ENCODE measurements at places on chromosomes 3 and 15.
A peak's percentile ranks its signal among the peaks of the same experiment; 100 is the strongest.

- no peak for DNase-seq
These were observed 91.2 kb upstream of the PHLDB2 start for GRCh38 chr3:111767756-111768445.

GRCh38 chr15:35136321-35137189 lies 51.5 kb upstream of the NANOGP8 start:
- no peak for DNase-seq

GRCh38 chr3:153209596-153209995 lies 47.6 kb downstream of the RAP2B start:
- DNase-seq, result no peak

- DNase-seq, result no peak
These were observed 19.8 kb upstream of the ACAD9 start for GRCh38 chr3:128859630-128860029.

GRCh38 chr3:47288966-47289910 lies 6.5 kb downstream of the KLHL18 start:
- DNase-seq, result no peak

DNA sequence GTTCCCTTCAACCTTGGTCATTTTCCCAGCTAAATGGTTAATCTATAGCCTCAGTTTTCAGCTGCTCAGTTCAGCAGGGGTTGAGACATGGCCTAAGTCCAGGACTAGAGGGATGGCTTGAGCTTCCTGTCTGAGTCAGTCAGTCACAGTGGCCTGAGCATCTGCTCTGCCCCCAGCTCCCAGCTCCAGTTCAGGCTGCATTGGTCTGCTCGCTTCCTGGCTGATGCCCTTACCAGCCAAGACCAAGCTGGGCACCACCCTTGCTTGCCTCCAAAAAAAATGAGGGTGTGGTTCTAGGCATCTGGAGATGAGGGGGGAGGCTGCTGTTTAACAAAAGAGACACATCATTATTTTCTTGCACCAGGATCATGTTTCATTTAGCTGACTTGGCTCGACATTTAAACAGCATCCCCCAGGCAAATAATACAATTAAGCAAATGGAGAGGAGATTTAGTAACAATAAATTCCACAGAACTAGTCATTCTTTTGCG lies 70.7 kb downstream of the WNT5A start:
- DNase-seq, result no peak

GRCh38 chr3:141476033-141476432 lies 10.8 kb upstream of the RASA2 start:
- DNase-seq, result no peak

- DNase-seq, result peak; percentile 95
These were observed 45.8 kb upstream of the SH3BP5 start for GRCh38 chr3:15377961-15378791.

- no peak for DNase-seq
These were observed 521.2 kb downstream of the SHQ1 start for GRCh38 chr3:72327008-72327407.

DNA sequence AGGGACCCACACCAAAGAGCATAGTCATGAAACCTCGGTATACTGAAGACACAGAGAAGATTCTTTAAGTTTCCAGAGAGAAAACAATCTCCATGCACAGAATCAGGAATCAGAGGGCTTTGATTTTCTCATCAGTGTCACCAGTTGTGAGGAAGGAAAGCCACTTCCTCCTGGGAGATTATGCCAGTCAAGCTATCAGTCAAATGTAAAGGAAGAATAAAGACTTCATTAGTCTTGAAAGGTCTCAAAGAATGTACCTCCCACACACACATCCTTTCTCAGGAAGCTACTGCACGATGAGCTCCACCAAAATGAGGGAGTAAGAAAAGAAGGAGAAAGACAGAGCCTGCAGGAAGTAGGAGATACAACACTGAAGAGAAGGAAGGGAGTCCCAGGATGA lies 486.3 kb downstream of the SHQ1 start:
- DNase-seq, result no peak

DNA sequence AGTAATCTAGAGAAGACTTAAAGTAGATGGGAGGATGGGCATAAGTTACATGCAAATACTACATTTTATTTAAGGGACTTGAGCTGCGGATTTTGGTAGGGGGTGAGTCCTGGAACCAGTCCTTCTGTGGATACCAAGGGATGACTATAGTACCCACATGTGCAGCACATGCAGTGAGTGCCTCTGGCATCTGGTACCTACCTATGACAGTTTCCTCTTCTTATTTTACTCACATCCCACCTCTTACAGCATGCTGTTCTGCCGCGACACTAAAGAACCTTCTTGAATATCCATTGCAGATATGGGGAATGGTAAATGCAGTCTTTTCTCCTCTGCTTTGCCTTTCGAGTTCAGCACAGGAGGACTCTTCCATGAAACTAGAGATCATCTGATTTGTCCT lies 1.7 kb downstream of the TSEN2 start:
- DNase-seq, result no peak

- no peak for DNase-seq
These were observed 202.4 kb upstream of the GADL1 start for GRCh38 chr3:31096661-31097395.

DNA sequence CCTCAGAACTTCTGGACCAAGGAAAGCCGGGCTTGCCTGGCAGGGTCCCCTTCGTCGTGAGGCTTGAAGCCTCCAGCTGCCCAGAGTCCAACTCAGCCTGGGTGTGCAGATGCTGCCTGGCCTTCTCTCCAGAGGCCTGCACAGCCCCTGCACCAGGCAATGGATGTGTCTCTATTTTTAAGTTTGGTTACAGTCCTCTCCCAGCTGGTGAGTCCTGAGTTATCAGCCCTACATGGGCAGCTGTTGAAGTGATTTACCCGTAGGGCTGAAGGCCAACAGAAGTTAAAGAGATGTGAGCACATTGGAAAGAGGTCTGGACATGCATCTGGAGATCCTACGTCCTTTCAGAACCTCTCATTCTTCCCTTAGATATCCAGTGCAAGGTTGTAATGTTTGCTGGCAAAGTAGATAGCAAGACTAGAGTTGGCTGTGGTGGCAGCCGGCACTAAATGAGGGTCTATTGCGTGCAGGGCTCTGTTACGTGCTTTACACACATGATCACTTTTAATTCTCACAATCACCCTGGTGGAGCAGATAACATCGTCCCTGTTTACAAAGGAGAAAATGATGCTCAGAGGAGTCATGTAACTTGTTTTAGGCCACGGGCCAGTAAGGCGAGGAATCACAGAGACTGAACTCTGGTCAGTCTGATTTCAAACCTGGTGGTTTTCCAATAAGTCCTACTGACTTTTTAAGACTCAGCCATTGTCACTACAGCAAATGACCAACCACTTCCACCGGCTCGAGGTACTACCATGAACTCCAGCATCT lies 9.9 kb downstream of the FYCO1 start:
- no peak for DNase-seq

DNA sequence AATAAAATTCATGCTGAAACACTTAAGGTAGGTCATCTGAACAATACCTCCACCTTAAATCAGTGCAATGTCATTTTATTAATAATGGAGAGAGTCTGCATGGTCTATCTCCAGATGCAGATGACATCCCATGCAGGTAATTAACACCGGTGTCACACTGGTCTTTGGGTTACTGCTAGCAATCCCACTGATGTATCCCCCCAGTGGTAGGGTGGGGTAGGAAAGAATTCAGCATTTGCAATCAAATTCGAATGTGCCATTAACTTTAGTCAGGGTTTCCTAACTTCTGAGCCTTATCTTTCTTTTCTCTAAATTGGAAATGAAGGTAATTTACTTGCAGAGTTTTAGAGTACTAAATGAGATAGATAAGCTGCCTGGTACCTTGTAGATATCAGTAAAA lies 44.4 kb downstream of the KIF15 start:
- no peak for DNase-seq

- DNase-seq, result no peak
These were observed 34.1 kb downstream of the SPATA12 start for GRCh38 chr3:57094575-57094974.

DNA sequence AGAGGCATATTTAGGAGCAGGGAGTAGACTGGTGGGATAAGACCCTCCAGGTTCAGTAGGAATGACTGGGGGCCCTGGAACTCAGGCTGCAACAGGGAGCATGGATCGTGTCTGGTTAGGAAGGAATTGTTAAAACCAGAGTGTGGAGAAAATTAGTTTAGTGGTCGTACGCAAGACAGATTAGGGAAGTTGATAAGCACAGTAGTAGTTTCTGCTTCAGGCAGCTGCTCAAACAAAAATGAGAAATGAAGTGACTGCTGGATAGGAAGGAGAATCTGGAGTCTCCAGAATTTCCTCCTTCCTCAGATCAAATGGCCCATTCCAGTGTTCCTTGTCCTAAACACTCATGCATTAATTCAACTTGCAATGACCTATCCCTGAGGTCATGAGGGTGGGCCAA lies 11.2 kb downstream of the MYD88 start:
- DNase-seq, result no peak

DNA sequence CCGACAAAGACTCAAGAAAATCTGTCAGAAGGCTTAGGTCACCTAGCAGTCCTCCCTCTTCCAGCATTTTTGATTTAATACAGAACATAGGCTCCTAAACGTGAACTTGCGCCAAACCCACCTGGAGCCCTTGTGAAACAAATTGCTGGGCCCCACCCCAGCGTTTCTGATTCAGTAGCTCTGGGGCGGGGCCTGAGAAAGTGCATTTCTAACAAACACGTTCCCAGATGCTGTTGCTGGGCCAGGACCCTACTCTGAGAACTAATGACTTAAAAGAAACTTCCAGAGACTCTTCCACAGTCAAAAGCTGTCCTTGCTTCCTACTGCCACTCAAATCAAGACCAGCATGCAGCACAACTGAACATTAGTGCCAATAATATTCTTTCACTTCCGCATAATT lies 198.1 kb downstream of the PDZRN3 start:
- no peak for DNase-seq

DNA sequence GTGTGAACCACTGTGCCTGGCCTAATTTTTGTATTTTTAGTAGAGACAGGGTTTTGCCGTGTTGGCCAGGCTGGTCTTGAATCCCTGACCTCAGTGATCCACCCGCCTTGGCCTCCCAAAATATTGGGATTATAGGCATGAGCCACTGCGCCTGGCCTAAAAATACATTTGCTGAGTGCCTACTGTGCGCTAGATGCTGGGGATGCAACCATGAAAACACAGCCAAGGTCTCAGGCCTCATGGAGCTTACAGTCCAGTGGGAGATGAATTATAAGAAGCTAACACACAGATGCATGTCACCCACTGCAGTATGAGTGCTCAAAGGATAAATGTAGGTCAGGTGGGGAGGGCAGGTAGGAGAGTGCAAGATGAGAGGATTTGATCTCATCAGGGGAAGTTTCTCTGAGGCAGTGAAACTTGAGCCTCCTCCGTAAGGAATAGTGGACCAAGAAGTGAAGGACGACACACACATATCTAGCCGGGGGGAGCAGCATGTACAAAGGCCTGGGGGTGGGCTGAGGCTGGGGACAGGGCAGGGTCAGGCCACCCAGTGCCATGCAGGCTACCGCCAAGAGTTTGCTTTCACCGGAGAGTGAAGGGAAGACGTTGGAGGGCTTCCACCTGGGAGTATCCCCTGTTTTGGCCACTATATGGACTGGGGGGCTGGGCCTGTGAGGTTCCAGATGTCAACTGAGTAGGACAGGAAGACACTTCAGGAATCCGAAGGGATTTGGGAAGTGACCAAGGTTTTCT lies 24.3 kb downstream of the IRAK2 start:
- no peak for DNase-seq

- peak; percentile 23 for DNase-seq
These were observed 46.4 kb upstream of the SYNM start for GRCh38 chr15:99058421-99058870.

- DNase-seq, result no peak
These were observed 5.9 kb upstream of the MUC4 start for GRCh38 chr3:195817578-195818135.

DNA sequence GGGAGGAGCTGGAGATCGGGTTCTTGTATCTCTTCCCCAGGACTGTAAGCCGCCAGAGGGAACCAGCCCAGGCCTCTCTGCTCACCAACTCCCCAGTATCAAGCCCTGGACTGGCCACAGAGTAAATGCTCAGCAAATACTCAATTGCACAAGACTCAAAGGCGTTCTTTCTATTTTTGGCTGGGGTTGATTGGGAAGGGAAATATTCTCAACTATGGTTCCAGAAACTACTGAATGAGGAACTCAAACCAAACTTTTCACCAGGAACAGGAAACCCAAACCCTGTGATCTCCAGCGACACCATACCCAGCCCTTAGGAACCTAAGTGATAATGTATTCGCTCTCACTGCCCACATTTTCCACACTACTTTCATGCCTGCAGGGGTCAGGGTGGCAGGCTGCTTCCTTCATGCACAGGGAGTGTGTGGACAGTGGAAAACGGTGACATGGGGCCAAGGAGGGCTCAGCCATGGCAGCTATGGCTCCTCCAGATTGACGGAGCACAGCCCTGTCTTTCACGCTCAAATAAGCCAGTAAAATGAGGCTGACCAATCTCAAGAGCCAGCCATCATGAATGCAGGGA lies 124.7 kb upstream of the RAD18 start:
- DNase-seq, result no peak

- no peak for DNase-seq
These were observed 25.7 kb downstream of the IQGAP1 start for GRCh38 chr15:90413411-90414379.

DNA sequence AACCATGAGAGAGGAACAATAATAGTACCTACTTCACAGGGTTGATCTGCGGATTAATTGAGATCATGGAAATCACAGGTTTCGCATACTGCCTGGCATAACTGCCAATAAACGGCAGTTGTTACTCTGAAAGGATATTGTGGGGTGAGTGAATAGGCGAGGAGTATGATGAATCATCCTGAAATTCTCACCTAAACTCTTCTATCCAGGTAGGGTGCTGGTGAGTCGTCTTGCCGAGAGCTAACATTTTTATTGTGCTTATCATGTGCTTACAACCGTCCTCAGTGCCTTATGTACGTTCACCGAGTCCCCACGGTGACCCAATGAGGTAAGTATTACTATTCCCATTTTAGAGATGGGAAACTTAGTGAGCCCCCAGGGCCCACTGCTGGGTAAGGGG lies 52.4 kb upstream of the SRGAP3 start:
- no peak for DNase-seq

- DNase-seq, result peak; percentile 20
These were observed 247.9 kb downstream of the ZMAT3 start for GRCh38 chr3:178823591-178824246.
